ENCODE measurements at places on chromosomes 5 and 9. TPM values are rescaled to one million over a fixed set of nuclear protein-coding genes. Genes with fewer than 3 reads are reported as not detected.

DNA sequence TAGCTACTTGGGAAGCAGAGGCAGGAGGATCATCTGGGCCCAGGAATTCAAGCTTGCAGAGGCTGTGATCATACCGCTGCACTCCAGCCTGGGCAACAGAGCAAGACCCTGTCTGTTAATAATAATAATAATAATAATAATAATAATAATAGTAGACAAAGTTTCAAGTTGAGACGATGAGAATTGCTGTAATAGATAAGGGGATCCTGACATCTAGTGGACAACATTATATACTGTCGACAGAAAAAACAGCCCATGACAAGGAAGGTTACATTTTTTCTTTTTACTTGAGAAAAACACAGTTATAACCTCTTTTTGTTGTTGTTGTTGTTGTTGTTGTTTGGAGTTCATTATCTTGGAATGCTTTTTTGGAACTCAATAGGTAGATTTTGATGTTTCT is 35.3 kb downstream of the NDFIP1 start:
- DNase-seq = no peak

- no peak for DNase-seq
Observed at GRCh38 chr9:5586391-5586802, 42.5 kb upstream of the RIC1 start.

DNA sequence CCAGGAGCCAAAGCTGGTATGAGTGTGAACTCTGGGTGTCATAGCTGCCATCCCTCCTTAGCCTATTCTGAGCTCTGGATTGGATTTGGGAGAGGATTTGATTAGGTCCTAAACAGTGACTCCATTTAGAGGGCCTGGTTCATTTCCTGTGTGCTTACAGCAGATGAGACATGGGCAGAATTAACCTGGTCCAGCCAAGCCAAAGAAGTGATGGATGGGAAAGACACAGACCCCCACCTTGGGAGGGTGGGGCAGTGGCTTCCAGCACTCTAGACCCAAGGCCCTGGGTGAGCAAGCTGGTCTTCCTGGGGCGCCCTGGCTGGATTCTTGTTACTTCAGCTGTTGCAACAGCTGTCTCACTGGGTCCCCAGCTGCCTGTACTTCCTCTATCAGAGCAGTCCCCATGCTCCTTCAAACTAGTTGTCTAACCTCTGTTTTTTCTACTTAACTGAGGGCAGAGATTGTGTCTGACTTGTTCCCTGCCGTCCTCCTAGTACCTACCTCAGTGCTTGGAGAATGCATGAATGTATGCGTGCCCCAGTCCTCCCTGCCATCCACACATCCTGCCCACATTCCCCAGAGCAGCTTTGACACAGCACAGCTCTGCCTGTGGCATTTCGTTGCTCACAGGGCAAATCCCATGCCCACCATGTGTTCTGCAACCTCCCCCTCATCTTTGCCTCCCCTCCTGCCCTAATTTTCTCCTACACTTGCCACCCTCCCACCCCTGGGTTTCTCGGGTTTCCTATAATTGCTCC is 115.9 kb downstream of the RGS3 start:
- peak; percentile 28 for DNase-seq

- no peak for DNase-seq
Observed at GRCh38 chr5:124410539-124411488, 335.6 kb downstream of the ZNF608 start.

GRCh38 chr5:140018096-140018481 is 25.0 kb downstream of the NRG2 start:
- DNase-seq = no peak

- no peak for DNase-seq
Observed at GRCh38 chr5:127352068-127352467, 61.5 kb downstream of the MEGF10 start.

DNA sequence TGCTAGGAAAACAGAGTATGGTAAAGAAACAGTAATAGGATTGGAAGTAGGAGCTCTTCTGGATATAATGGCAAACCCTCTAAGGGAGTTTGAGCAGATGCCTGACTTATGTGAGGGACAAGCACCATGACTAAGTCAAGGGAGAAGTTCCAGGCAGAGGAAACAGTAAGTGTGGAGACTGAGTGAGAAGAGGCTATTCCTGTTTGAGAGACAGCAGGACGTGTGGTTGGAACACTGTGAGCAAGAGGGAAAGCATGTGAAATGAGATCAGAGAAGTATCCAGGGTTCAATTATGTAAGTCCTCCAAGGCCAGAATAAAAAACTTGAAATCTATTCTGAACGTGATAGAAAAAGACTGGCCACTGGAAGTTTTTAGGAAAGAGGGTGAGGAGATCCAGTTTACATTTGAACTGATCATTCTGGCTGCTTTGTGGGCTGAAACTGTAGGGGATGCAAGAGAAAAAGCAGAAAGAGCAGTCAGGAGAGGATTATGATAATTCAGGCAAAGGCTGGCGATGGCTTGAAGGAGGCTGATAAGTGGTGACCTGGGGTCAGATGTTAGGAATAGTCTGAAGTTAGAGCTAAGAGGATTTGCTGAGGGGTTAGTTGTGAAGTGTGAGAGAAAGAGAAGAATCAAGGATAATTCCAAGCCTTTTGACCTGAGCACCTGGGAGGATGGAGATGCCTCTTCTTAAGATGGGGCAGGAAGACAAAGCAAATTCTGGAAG is 19.2 kb downstream of the DMAC1 start:
- DNase-seq = no peak

DNA sequence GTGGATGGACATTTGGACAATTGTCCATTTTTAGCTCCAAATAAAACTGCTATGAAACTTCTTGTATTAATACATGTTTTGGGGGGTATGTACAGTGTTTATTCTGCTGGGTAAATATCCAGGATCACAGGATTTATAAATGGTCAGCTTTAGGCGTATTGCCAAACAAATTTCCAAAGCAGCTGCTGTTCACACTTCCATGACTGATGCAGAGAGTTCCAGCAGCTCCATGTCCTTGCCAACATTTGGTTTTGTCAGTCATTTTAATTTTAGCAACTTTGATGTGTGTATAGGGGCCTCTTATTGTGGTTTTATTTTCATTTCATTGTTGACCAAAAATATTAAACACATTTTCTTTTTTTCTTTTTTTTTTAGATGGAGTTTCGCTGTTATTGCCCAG is 9.8 kb upstream of the SUSD1 start:
- no peak for DNase-seq

DNA sequence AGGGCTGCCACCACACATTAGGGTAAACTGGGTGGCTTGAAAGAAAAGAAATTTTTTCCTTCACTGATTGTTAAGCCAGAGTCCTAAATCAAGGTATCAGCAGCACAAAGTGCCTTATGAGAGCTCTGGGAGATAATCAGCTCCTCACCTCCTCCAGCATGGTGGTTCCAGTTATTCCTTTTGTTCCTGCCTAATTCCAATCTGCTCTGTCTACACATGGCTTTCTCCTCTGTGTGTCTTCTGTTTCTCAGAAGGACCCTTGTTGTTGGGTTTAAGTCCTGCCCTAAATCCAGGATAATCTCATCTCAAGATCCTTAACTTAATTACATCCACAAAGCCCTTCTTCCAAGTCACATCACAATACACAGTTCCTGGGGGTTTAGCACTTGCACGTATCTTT is 1352.0 kb upstream of the CDH9 start:
- no peak for DNase-seq

- DNase-seq = no peak
Observed at GRCh38 chr9:2595973-2596372, 25.6 kb upstream of the VLDLR start.

DNA sequence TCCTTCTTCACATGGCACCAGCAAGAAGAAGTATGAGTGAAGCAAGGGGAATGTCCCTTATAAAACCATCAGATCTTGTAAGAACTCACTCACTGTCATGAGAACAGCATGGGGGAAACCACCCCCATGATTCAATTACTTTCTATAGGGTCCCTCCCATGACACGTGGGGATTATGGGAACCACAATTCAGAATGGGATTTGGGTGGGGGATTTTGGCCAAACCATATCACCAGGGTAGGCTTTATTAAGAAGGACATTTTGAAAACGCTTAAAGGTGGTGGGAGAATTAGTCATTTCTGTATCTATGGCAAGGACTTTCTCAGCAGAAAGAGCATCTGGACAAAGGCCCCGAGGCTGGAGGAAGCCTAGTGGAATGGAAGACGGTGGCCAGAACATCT is 100.2 kb upstream of the ADAMTS16 start:
- DNase-seq = no peak

- DNase-seq = no peak
Observed at GRCh38 chr5:74736759-74737158, 30.2 kb downstream of the GFM2 start.

Gene MARCHF11
- not detected for total RNA-seq

Gene NUDT12
- total RNA-seq = 3.1 TPM

Gene PRUNE2
- total RNA-seq = 0.27 TPM

Gene SPINK4
- not detected for total RNA-seq

Gene KIAA1958
- total RNA-seq = 10.7 TPM

Gene TEX48
- total RNA-seq = 0.68 TPM

All from activated T-helper 2 cell treated with anti-CD3 and anti-CD28 coated beads, Interferon-gamma antibody, Interleukin-2, Interleukin-4, amounts not matched to agents 10 μg/mL and 5 μg/mL and 100 μg/mL, durations not matched to agents 14 hours and 24 hours and 36 hours (primary cell).